ENCODE measurements at places on chromosomes 13 and 19.

DNA sequence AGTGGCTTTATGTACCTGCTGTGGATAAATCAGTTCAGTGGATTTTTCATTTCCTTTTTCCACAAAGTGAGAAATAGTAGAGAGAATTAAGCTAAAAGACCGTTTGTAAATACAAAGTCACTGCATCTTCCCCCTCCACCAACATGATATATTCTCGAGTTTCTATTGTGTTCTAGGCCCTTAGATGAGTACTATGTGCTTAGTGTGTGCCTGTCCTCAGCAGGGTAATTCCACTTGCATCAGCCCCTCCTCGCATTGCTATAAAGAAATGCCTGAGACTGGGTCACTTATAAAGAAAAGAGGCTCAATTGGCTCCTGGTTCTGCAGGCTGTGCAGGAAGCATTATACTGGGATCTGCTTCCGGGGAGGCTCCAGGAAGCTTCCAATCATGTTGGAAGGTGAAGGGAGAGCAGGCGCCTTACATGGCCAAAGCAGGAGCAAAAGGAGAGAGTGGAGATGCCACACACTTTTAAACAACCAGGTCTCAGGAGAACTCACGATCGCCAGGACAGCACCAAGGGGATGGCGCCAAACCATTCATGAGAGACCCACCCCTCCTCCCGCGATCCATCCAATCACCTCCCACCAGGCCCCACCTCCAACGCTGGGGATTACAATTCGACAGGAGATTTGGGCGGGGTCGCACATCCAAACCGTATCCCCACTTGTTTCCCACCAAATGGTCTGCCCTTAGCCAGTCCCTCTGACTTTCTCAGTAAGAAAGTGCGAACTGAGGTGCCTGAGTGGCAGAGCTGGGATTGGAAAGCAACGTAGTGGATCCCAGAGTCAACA, 102.3 kb upstream of the ABCC4 start:
- no peak for DNase-seq

- no peak for DNase-seq
Measured at GRCh38 chr19:19152668-19153384, 14.5 kb upstream of the TMEM161A start.

- no peak for DNase-seq
Measured at GRCh38 chr19:10245189-10245939, 6.7 kb upstream of the MRPL4 start.

GRCh38 chr19:28917621-28918020, 295.3 kb downstream of the UQCRFS1 start:
- no peak for DNase-seq

GRCh38 chr13:109454167-109454917, 332.0 kb downstream of the IRS2 start:
- no peak for DNase-seq

DNA sequence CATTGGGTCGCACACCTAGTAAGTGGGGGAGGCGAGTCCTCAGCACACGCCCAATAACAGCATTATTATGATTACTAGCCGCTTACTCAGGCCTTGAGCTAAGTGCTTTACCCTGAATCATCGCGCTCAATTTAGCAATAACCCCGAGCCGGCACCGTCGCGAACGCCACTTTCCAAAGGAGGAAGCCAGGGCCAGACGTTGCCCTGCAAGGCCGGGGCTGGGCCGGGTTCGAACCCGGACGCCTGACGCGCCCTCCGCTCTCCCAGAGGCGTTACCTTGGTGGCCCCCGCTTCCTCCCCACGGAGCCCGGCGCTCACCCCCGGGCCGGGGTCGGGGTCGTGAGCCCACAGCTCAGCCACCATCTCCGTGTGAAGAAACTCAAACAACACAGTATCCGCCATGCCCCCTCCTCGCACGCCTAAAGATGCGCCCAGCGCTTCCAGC, at the start of gene TRAPPC6A:
Gene TRAPPC6A (minus strand): TSS at position 421 of the 445 bp plus-strand sequence. CDS start 19 bp downstream, at position 402.
- no peak for DNase-seq

- no peak for DNase-seq
Measured at GRCh38 chr13:57969951-57970350, 338.4 kb downstream of the PCDH17 start.

All from stimulated activated CD4-positive, alpha-beta T cell treated with anti-CD3 and anti-CD28 coated beads, Interleukin-12 subunit alpha, Interleukin-12 subunit beta, amount 100 ng/mL, for 48 hours (primary cell).